ENCODE measurements at places on chromosomes 13 and 19. TPM values are rescaled to one million over a fixed set of nuclear protein-coding genes. Genes with fewer than 3 reads are reported as not detected.

FXYD7 gene
- total RNA-seq = not detected

ZNF837 gene
- total RNA-seq = 2.7 TPM

EFNA2 gene
- 0.40 TPM for total RNA-seq

GRCh38 chr19:55134736-55135135, 14.3 kb downstream of the TNNT1 start:
- no peak for ATAC-seq

DNA sequence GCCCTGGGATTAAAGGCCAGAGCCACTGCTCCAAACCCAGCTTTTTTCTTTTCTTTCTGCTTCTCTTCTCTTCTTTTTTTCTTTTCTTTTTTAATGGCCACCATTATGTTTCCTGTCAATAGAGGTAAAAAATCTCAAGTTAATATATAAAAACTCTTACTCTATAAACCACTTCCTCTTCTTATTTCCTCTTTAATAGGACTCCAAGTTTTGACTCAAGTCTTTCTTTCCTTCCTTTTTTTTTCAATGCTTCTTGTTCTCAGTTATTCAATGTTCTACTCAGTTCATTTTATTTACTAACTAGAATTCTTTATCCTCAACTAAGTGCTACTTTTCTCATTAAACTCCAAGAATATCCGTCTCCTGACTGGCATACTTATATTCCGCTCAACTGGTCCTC, 27.1 kb upstream of the MYCBP2 start:
- no peak for ATAC-seq

DNA sequence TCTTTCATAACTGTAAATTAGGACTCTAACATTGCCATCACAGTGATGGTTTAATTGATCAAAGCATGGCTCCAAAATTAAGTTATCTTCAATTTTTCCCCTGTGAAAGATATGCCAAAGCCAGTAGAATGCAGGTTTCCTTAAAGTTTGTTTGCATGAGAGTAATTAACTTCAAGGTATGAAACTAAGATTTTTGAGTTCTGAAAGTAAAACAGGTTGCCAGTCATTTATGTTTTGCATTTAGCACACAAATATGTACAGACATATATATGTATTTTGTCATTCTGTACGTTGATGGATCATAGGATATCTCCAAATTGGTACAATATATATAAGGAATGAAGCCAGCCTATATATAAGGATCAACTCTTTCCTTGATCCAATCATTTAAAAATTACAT, 23.6 kb upstream of the NDFIP2 start:
- no peak for ATAC-seq

DNA sequence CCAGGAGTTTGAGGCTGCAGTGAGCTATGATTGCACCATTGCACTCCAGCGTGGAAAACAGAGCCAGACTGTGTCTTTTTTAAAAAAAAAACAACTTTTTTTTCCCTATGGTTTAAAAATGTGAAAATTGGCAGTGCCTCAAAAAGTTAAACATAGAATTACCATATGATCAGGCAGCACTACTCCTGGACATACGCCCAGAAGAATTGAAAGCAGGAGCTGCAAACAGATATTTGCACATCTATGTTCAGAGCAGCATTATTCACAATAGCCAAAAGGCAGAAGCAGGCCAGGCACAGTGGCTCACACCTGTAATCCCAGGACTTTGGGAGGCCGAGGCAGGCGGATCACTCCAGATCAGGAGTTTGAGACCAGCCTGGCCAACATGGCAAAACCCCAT, 3.8 kb upstream of the RETN start:
- ATAC-seq = no peak

- ATAC-seq = peak; percentile 50
Measured at GRCh38 chr13:94550062-94550738, 45.8 kb downstream of the TGDS start.

DNA sequence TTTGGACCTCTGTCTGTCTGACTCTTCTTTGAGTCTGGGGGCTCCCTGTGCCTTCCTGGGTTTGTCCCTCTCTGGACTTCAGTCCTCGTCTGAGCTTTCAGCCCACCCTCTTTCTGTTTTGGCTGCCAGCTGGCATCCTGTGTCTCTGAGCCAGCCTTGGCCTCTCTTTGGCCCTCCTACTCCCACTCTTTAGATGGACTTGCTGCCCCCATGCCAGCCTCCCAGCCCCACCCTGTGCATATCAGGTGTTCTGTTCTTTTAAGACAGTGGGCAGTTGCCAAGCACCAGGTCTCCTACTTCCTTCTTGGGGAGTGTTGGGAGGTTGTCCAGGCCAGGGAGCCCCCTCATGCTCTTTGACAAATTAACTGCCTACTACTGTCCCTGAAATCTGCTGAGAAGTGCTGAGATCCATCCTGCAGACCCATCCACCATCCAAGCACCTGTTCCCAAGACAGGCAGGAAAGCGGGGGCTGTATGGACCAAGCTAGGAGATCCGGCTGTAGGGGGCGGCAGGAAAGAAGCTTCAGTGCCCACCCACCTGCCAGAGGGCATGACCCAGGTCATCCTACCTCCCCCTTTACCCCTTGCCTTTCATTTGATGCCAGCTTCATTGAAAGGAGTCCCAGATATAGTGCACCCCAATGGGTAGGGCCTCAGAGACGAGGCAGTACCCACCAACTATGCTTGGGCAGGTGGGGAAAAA, 9.6 kb downstream of the CIC start:
- no peak for ATAC-seq

DNA sequence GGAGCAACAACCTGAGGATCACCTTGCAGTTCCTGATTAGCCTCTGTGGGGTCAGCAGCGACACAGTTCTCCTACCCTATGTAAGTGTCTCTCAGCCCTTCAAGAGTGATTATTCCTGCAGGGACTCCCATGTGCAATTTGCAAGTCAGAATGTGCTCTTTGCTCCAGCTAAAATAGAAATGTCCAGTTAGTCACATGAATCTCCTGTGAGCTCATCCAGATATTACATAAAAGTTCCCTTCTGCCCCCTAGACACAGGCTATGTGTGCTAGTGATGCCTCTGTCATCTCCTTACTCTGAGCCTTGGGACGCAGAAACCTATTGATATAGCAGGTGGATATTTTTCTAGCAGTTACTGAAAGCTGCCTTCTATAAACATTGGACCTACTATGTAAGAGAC, 105.5 kb downstream of the ZAR1L start:
- no peak for ATAC-seq

DNA sequence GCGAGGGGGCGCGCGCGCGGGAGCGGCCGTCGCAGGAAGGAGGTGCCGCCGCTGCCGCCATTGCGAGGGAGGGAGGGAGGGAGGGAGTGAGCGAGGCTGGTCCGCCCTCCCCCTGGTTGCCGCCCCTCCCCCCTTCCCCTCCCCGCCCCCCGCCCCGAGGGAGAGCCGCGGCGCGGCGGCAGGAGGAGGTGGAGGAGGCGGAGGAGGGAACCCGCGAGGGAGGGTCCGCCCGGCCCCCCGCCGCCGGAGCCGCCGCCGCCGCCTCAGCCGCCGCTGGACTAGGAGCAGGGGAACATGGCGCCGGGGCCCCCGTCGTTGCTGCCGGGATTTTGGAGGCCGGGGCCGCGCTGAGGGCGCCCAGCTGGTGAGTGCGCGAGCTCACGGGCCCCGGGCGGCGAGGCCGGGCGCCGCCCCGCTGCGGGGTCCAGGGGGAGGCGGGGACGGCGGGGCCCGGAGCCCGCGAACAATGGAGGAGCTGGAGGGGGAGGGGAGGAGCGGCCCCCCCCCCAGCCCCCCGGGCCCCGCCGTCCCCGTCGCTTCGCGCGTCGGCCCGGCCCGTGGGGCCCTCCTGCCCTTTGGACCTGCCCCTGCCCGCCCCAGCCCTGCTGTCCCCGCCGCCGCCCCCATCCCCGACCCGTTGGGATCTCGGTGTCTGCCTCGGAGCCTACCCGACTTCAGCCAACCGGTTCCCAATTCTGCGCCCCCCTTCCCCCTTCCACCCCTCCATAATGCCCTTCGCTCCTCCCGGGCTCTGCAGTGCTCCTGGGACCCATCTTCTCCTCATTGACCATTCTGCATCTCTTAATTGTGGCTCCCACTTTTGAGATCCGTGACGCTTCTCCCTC, at the start of gene ARHGAP35:
ARHGAP35 (plus strand) TSS at position 152 of the 845 bp plus-strand sequence. CDS start 57,679 bp downstream, outside the sequence.
- ATAC-seq = peak; percentile 66

DNA sequence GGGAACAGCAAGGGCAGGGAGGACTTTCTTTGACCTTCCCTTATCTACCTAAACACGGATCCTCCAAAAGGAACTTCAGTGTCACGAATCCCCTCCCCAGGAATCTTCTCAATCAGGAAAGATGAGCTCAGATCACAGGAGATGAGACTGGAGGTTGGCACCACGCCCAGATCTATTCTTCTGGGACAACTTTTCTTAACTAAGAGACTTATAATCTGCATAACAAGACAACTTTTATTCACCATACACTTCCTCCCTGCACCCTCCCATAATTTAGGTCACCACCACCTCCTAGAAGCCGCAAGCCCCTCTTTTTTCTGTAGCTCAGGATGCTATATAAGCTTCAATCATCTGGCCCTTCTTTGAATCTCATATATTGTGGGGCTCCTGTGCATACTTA, 19.2 kb upstream of the AKT2 start:
- no peak for ATAC-seq

DNA sequence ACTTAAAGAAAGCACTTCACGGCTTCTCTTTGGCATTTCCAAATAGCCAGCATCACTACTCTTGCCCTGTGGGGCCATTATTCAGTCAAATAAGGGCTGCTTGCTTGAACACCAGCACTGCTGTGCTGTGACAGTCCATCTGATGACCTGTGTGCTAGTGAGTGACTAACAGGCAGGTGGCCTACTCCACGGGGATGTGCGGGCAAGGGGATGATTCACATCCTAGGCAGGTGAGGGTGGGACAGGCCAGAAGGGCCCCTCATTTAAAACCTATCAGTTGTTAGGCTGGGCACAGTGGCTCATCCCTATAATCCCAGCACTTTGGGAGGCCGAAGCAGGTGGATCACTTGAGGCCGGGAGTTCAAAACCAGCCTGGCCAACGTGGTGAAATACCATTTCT, 8.2 kb downstream of the CCNE1 start:
- ATAC-seq = peak; percentile 17

Measured in esophagus mucosa (tissue), 1 donor.